ENCODE measurements at places on chromosomes 7 and 10. TPM values are rescaled to one million over a fixed set of nuclear protein-coding genes. Genes with fewer than 3 reads are reported as not detected.

The CALHM1 gene
- not detected for polyA plus RNA-seq

The FKBP9 gene
- polyA plus RNA-seq = 88.7 TPM

The OR9A2 gene
- polyA plus RNA-seq = not detected

The IGF2BP3 gene
- 30.7 TPM for polyA plus RNA-seq

The NIPSNAP2 gene
- polyA plus RNA-seq = 23.7 TPM

The FGFR2 gene
- polyA plus RNA-seq = 0.06 TPM

Measured in endothelial cell of umbilical vein (primary cell).